ENCODE measurements at places on chromosomes 7 and 10. TPM values are rescaled to one million over a fixed set of nuclear protein-coding genes. Genes with fewer than 3 reads are reported as not detected.
A peak's percentile ranks its signal among the peaks of the same experiment; 100 is the strongest.

DNA sequence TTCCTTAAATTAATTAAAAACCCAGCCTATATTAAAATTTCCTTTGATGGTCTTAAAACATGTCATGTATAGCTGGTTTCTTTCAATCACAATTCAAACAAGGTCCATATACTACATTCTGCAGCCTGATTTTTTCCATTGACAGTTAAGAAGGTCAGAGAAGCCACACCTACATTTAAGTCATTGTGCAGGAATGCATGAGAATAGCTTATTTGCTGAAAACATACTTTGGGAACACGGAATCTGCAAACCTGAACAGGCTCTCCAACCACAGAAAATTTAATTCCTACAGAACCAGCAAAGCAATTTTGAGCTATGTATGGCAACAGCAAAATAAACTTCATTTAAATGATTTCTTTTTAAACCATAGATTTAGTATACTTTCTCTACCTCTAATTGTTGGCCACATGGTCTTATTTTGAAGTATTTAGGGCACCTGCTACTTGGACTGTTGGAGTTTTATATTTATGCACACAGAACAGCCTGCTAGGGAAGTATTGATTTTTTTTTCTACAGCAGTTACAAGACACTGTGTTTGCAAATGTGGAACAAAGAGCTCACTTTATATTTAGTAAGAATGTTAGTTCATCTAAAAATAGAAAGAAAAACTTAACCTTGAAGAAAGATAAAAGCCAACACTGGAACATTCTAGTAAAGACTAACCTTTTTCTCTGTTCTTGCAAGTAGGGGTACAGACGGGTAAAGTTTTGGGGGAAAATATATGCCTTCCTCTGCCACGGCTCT is 240.9 kb upstream of the IMMP2L start:
- H3K27me3 ChIP-seq, result no peaks in the 10 kb centered on the region
- no peaks in the 10 kb centered on the region for H3K4me1 ChIP-seq
- H3K36me3 ChIP-seq, result no peaks in the 10 kb centered on the region
- H3K27ac ChIP-seq, result no peak overlapping the region
- no peak for DNase-seq

GRCh38 chr7:66847879-66848790 is 72.9 kb upstream of the TMEM248 start:
- peak overlapping the region; percentile 47 for H3K27ac ChIP-seq
- no peak for DNase-seq
- H3K27me3 ChIP-seq, result no peaks in the 10 kb centered on the region
- H3K36me3 ChIP-seq, result no peaks in the 10 kb centered on the region

GRCh38 chr7:68858497-68858896 is 739.8 kb upstream of the AUTS2 start:
- H3K36me3 ChIP-seq, result no peaks in the 10 kb centered on the region
- H3K27me3 ChIP-seq, result no peaks in the 10 kb centered on the region
- no peaks in the 10 kb centered on the region for H3K4me1 ChIP-seq
- no peak overlapping the region for H3K27ac ChIP-seq
- no peak overlapping the region for H3K4me3 ChIP-seq
- no peak for DNase-seq

DNA sequence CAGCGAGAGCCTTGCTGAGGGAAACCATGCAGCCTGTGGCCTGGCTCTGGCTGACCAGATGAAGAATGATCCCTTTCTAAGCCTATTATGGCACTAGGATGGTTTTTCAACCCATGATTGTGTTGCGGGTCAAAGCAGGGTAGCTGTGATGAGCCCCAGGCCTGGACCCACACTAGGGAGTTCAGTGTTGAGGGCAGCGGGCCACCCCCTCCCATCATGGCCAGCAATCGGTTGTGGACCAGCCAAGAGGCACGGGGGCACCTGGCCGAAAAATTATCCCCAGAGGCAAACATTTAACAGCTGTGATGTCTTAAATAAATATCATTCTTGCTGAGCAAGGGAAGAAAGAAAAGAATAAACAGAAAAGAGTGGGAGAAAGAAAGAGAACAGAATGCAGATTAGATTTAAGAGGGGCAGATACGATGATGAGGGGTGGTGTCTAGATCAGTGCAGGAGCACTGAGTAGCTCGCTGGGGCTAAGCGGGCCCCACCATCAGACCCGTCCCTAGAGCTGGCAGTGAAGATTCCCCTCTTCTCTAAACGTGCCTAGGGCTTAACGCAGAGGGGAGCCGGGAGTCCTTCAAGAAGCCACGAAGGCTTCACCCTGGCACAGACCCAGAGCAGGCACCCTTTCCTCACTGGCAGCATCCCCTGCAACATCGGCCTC is 82.7 kb downstream of the SLC37A3 start:
- no peak overlapping the region for H3K27ac ChIP-seq
- no peaks in the 10 kb centered on the region for H3K4me1 ChIP-seq
- no peak overlapping the region for H3K4me3 ChIP-seq
- H3K27me3 ChIP-seq, result no peaks in the 10 kb centered on the region
- no peaks in the 10 kb centered on the region for H3K36me3 ChIP-seq

DNA sequence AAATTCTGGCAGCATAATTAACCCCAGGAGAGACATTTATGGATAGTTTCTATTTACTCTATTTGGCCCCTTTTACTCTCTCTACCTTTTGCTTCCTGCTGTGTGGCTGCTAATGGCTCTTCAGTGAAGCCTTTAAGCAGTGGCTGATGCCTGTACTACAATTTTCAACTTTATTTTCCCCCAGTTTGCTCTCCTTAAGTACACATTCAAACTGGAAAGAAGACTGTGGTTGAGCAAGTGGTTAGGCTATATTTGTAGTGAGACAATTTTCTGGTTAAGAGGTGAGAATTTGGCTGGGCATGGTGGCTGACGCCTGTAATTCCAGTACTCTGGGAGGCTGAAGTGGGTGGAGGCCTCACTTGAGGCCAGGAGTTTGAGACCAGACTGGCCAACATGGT is 8.5 kb upstream of the RSBN1L start:
- no peak overlapping the region for H3K27ac ChIP-seq
- peaks cover 5% of the 10 kb centered on the region for H3K4me1 ChIP-seq
- no peak overlapping the region for H3K4me3 ChIP-seq
- no peak for DNase-seq

DNA sequence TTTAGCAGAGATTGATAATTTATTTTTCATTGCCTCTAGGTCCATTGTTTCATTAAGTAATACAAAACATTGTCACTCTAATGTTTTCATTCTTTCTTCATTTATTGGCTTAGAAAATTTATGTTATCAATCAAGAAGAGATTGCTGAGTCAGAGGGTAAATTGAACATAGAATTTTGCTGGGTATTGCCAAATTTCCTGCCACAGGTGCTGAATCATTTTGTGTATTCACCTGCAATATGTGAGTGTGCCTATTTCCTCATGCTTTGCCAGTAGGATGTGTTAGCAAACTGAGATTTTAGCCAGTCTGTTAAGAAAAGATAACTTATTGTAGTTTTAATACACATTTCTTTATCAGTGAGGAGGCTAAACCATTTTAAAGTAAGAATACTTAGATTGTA is 38.0 kb downstream of the MARCHF5 start:
- H3K27ac ChIP-seq, result no peak overlapping the region
- no peaks in the 10 kb centered on the region for H3K4me1 ChIP-seq
- no peaks in the 10 kb centered on the region for H3K36me3 ChIP-seq

GRCh38 chr7:268991-269390 is 21.0 kb upstream of the FOXL3 start:
- H3K4me3 ChIP-seq, result no peak overlapping the region
- no peaks in the 10 kb centered on the region for H3K36me3 ChIP-seq
- no peak for DNase-seq
- H3K27ac ChIP-seq, result no peak overlapping the region
- no peaks in the 10 kb centered on the region for H3K4me1 ChIP-seq
- no peaks in the 10 kb centered on the region for H3K27me3 ChIP-seq

DNA sequence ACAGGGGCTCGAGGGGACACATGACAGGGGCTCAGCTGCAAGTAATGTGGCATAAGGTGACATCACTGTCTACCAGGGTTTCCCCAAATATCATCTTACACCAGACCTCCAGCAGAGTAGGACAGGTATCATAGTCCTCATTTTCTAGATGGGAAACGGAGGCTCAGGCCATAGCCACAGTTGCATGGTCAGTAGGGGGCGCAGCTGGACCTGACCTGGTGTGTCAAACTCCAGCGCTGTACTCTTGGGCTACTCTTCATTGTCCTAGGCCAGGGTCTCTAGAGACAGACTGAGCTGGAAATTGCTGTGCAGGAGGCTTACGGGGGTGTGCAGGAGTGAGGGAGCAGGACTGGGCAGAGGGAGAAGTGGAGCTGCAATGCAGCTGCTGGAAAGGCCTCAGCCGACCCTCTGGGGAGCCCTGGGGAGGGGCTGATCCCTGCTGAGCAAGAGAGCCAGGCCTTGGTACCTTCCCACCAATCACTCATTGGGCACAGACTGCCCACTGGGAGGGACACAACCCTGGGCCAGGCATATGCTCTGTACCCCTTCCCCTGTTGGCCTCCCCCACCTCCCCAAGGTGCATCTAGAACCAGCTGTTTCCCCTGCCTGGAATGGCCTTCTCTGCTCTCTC is 89.9 kb downstream of the CDH23 start:
- peaks cover 3% of the 10 kb centered on the region for H3K4me1 ChIP-seq
- no peak overlapping the region for H3K27ac ChIP-seq
- peak; percentile 93 for DNase-seq
- no peaks in the 10 kb centered on the region for H3K27me3 ChIP-seq

DNA sequence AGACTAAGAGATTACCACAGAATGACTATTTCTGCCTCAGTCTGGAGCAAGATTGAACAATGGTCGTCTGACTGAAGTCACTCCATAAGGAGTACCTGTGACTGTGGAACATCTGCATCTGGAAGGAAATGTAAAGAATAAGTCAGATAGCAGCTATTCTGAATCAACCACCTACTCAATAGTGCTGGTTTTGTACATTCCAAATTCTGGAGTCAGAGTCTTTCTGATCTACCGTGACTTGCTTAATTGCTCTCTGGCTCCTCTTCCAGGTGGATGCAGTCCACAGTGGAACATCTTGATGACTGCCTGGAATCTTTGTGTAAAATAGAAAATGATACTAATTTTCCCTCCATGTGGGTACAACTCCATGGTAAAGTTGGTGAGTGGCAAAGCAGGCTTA is 156.3 kb upstream of the SEMA3C start:
- H3K27me3 ChIP-seq, result no peaks in the 10 kb centered on the region
- H3K4me3 ChIP-seq, result no peak overlapping the region
- H3K4me1 ChIP-seq, result no peaks in the 10 kb centered on the region

DNA sequence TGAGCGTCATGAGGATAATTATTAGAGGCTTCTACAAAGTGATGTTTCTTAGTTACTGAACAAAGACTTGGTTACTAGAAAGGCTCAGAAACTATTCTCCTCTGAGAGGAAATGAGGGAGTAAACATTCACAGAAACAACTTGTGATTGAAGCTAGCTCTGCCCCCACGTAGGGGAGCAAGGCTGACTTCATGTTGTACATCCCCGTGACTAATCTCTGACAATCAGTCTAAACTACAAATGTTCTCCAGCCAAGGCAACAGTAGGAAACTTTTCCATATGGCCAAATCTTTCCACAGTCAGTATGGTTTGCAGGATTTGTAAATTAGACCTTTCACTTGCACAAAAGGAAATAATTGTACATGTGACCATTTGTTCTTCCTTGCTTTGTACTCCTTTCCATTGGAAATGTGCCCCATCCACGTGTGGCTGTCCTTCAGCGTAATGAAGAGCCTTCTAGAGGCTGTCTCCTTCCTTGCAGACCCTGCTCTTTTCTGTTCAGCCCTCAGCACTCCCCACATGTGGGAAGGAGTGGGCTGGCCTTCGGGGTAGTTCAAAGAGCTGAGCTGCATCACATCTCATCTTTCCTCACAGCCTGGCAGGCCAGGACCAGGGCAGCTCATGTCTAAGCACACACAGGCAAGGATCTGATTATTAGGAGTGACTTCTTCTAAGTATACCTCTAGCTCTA is 93.5 kb downstream of the PCGF5 start:
- DNase-seq, result no peak
- H3K27me3 ChIP-seq, result no peaks in the 10 kb centered on the region
- H3K4me3 ChIP-seq, result no peak overlapping the region
- no peak overlapping the region for H3K27ac ChIP-seq
- H3K4me1 ChIP-seq, result no peaks in the 10 kb centered on the region

DNA sequence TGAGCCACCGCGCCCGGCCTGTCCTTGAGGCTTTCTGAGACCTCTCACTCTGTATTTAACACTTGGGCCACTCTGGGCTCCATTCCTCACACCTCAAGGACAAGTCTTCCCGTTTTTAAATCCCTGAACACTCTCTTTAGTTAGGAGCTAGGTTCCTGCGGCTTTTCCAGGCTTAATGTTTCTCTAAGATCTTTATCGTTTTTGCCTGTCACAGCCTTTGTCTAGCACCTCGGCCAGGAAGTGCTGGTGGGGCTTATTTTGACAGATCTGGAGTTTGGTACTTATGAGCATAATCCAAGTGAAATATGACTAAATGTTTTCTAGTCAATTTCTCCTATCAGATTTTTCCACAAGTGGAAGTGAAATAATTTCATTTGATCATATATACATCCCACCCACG is 186.6 kb downstream of the DPY19L1 start:
- no peaks in the 10 kb centered on the region for H3K27me3 ChIP-seq
- H3K4me3 ChIP-seq, result no peak overlapping the region
- H3K27ac ChIP-seq, result no peak overlapping the region
- 0 out of 2 replicates have a peak, but pooled peaks cover 3% of the 10 kb centered on the region for H3K4me1 ChIP-seq
- no peak for DNase-seq

GRCh38 chr10:69412232-69412790 is 4.4 kb downstream of the TACR2 start:
- no peak overlapping the region for H3K4me3 ChIP-seq
- no peaks in the 10 kb centered on the region for H3K4me1 ChIP-seq
- DNase-seq, result no peak
- H3K27me3 ChIP-seq, result no peaks in the 10 kb centered on the region
- no peaks in the 10 kb centered on the region for H3K36me3 ChIP-seq

DNA sequence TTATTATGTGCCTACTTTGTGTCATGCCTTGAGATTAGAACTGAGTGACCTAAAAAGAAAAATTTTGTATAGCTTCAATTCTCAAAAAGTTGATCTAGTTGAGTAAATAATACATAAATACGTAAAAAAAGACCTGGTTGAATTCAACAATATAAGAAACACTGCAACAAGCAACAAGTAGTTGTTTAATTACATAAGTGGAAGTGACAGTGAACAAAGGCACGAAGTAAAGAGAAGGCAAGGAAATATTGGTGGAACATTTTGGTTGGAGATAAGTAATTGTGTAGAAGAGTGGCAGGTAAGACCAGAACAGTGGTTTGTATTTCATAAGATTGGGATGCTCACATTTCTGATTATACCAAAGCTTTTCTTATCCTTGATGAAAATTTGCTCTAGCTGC is 8.2 kb upstream of the MYPN start:
- no peak overlapping the region for H3K4me3 ChIP-seq
- no peaks in the 10 kb centered on the region for H3K4me1 ChIP-seq
- DNase-seq, result no peak
- H3K27ac ChIP-seq, result no peak overlapping the region
- H3K27me3 ChIP-seq, result no peaks in the 10 kb centered on the region

The C10orf53 gene
- total RNA-seq, result not detected

The RBP4 gene
- total RNA-seq, result 0.31 TPM

The MMD2 gene
- not detected for total RNA-seq

The TUBAL3 gene
- total RNA-seq, result not detected
